ENCODE measurements at places on chromosomes 6 and 20. TPM values are rescaled to one million over a fixed set of nuclear protein-coding genes. Genes with fewer than 3 reads are reported as not detected.

DNA sequence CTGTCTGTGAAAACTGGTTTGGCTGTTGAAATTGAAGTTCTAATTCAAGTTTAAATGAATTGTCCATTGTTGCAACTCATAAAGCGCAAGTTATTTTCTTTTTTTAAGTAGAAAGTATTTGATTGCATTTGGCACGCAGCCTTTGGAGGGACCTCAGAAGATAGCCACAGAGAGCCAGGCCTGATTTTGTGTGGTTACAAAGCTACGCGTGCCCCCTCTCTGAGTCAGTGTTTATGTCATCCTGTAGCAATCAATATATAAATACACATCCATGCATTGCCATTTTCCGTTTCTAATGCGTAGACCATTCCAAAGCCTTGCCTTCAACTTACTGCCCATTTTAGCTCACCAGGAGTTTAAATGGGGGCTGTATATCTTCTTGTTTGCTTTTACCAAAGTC lies 173.2 kb downstream of the TMEM242 start:
- DNase-seq: no peak
- H3K4me1 ChIP-seq: no peaks in the 10 kb centered on the region
- no peak overlapping the region for H3K4me3 ChIP-seq
- no peaks in the 10 kb centered on the region for H3K27me3 ChIP-seq
- H3K36me3 ChIP-seq: no peaks in the 10 kb centered on the region

GRCh38 chr6:15081447-15081846 lies 164.4 kb upstream of the JARID2 start:
- no peak overlapping the region for H3K4me3 ChIP-seq
- no peaks in the 10 kb centered on the region for H3K27me3 ChIP-seq
- no peaks in the 10 kb centered on the region for H3K36me3 ChIP-seq
- no peak for DNase-seq
- no peak overlapping the region for H3K27ac ChIP-seq

DNA sequence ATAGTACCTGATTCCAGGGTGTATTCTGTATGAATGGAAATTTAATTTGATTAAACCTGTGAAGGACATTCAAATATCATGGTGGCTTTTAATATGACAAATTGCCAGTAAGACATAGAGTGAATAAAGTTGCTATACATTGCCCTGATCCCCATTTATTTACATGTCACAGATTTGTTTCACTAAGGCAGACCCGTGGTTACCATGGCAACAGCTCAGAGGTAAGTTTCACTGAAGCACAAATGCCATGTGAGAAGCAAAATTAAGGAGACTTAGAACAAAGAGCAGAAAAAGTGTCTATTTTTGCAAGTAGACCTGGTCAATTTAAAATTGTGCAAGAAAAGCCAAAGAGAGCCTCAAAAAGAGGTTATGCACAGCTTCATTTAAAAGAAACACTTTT lies 63.7 kb downstream of the PXDC1 start:
- no peak overlapping the region for H3K4me3 ChIP-seq
- no peaks in the 10 kb centered on the region for H3K36me3 ChIP-seq
- H3K4me1 ChIP-seq: no peaks in the 10 kb centered on the region
- no peak for DNase-seq

GRCh38 chr6:104682722-104683643 lies 176.7 kb downstream of the HACE1 start:
- no peaks in the 10 kb centered on the region for H3K4me1 ChIP-seq
- no peak overlapping the region for H3K27ac ChIP-seq
- no peaks in the 10 kb centered on the region for H3K36me3 ChIP-seq
- no peaks in the 10 kb centered on the region for H3K27me3 ChIP-seq
- H3K4me3 ChIP-seq: no peak overlapping the region

DNA sequence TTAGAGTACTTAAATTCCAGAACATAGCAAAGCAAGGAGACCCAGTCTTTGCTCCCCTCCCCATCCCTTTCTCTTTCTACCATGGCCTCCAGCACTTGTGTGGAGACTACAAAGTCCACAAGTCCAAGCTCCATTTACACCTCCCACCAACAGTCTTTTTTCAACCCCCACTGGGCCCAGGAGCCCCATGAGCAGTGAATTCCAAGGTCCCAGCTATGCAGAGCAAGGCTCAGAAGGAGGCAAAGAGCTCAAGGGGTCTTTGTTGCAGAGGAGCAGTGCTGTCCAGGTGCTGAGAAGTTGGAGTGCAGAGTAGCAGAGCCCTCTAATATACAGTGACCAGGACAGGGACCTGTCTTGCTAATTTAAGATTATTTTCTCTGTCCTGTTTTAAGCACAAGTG lies 9.0 kb downstream of the PAK5 start:
- DNase-seq: no peak
- no peak overlapping the region for H3K4me3 ChIP-seq
- H3K4me1 ChIP-seq: no peaks in the 10 kb centered on the region
- no peak overlapping the region for H3K27ac ChIP-seq
- H3K36me3 ChIP-seq: no peaks in the 10 kb centered on the region
- H3K27me3 ChIP-seq: no peaks in the 10 kb centered on the region

- no peak overlapping the region for H3K27ac ChIP-seq
- no peak overlapping the region for H3K4me3 ChIP-seq
- H3K4me1 ChIP-seq: no peaks in the 10 kb centered on the region
- no peaks in the 10 kb centered on the region for H3K36me3 ChIP-seq
These were observed 1729.5 kb downstream of the GRIK2 start for GRCh38 chr6:103122766-103123601.

DNA sequence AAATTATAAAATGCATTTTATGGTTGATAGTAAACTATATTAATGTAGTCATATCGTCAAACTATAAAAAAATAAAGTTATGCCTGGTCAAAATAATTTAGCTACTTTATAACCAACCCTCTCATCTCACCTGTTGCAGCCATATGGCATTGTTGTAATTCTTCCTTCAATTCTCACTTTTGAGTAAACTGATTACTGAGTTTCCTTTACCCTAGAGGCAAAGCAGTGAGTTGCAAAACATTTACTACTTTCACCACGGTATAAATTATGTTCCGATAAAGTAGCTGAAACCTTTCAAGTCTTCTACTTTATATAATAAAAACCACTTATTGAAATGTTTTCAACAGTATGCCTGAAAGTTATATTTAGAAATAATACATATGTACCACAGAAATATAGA lies 113.8 kb downstream of the AHI1 start:
- H3K4me1 ChIP-seq: no peaks in the 10 kb centered on the region
- H3K27ac ChIP-seq: no peak overlapping the region
- H3K4me3 ChIP-seq: no peak overlapping the region
- no peaks in the 10 kb centered on the region for H3K36me3 ChIP-seq

GRCh38 chr6:136599329-136600011 lies 49.2 kb upstream of the MAP7 start:
- H3K36me3 ChIP-seq: peaks cover 4% of the 10 kb centered on the region
- peak overlapping the region; percentile 86 for H3K27ac ChIP-seq
- H3K27me3 ChIP-seq: no peaks in the 10 kb centered on the region
- no peak overlapping the region for H3K4me3 ChIP-seq
- no peak for DNase-seq

GRCh38 chr6:158437571-158437970 lies 122.3 kb upstream of the TMEM181 start:
- no peak overlapping the region for H3K4me3 ChIP-seq
- no peak overlapping the region for H3K27ac ChIP-seq
- H3K36me3 ChIP-seq: no peaks in the 10 kb centered on the region

DNA sequence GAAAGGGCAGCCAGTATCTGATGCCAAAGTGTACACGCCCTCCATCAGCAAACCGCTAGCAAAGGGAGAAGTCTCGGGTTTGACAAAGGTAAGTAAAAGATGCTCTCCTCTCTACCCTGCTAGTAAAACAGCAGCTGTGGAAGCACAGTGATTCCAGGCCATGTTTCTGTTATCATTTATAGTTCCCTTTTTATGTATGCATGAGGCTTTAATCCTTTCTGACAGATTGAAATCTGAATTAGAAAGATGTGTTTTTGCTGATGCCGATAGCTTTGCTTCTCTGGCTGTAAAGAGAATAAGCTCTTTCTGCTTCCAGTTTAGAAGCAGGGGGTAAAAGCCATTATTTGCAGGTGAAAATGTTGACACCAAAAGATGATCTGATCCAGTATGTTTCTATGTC lies 392.4 kb upstream of the SOX4 start:
- DNase-seq: no peak
- no peak overlapping the region for H3K27ac ChIP-seq
- no peaks in the 10 kb centered on the region for H3K36me3 ChIP-seq

- no peak overlapping the region for H3K4me3 ChIP-seq
- no peak for DNase-seq
- no peaks in the 10 kb centered on the region for H3K27me3 ChIP-seq
- no peaks in the 10 kb centered on the region for H3K4me1 ChIP-seq
- no peak overlapping the region for H3K27ac ChIP-seq
These were observed 21.3 kb upstream of the BEND6 start for GRCh38 chr6:56933650-56934049.

GRCh38 chr20:25128649-25129048 lies 46.7 kb upstream of the VSX1 start:
- no peaks in the 10 kb centered on the region for H3K27me3 ChIP-seq
- no peak for DNase-seq
- H3K4me1 ChIP-seq: no peaks in the 10 kb centered on the region
- H3K36me3 ChIP-seq: no peaks in the 10 kb centered on the region
- H3K4me3 ChIP-seq: no peak overlapping the region

- no peaks in the 10 kb centered on the region for H3K4me1 ChIP-seq
- peak; percentile 62 for DNase-seq
These were observed 18.5 kb upstream of the FAM184A start for GRCh38 chr6:119096721-119097565.

DNA sequence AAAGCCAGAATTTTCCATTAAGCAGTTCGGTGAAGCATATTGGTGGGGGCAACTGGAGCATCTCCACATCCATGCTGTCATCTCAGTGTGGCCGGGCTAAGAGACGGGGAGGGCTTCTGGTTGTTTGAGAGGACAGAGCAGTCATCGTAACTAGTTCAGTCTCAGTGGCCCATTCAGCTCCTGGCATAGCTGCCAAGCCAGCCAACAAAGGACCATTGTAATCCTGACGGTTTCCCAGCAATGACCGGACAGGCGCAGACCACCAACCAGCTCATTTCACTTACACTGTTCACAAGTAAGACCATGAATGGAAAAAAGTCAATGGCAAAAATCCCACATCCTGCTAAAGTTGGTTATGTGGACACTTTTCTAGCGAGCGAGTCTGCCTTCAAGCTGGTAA lies 14.9 kb upstream of the HDDC2 start:
- DNase-seq: no peak
- H3K4me1 ChIP-seq: peaks cover 2% of the 10 kb centered on the region
- no peak overlapping the region for H3K4me3 ChIP-seq

DNA sequence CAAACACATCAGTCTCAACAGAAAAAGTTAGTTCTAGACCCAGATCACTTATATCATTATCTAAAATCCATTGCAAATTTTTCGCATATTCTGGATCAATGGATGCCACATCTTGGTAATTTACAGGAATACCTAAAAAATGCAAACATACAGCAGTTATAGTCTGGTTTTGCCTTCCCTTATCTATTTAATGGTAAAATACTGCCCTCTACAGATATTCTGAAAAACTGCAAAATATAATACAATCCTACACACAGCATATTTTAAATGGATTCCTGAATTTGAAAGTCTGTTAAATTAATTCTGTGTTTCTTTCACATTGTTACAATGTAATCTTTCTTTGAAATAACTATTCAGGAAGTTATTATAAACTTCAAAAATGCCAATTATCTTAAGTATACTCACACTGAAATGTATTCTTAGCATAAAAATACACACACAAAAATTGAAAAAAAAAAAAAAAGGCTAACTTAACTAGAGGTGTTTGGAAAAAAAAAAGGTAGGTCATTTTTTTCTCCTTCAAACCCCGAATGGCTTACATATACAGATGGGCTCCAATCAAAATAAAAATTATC lies 88.4 kb downstream of the HACE1 start:
- H3K4me3 ChIP-seq: no peak overlapping the region
- no peak for DNase-seq
- no peaks in the 10 kb centered on the region for H3K27me3 ChIP-seq
- peaks cover 4% of the 10 kb centered on the region for H3K36me3 ChIP-seq
- no peaks in the 10 kb centered on the region for H3K4me1 ChIP-seq
- H3K27ac ChIP-seq: no peak overlapping the region

GRCh38 chr6:158095671-158096070 lies 72.4 kb downstream of the SERAC1 start:
- H3K4me1 ChIP-seq: no peaks in the 10 kb centered on the region
- H3K36me3 ChIP-seq: peaks cover 12% of the 10 kb centered on the region
- H3K27me3 ChIP-seq: no peaks in the 10 kb centered on the region
- DNase-seq: no peak
- H3K27ac ChIP-seq: no peak overlapping the region

DNA sequence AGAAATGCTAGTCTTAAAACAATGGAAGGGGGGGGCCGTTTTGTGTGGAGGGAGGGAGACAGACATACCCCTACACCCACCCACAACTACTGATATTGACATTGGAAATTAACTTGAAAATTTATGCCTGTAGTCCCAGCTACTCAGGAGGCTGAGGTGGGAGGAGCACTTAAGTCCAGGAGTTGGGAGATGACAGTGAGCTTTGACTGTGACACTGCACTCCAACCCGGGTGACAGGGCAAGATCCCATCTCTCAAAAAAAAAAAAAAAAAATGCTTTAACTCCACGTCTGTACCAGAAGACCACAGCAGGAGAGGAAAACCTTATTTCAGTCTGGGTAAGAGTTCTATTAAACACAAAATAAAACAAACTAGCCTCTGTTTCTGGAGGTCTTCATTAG lies 2.2 kb downstream of the TBC1D20 start:
- peaks cover 2% of the 10 kb centered on the region for H3K4me1 ChIP-seq
- no peak overlapping the region for H3K27ac ChIP-seq
- no peaks in the 10 kb centered on the region for H3K36me3 ChIP-seq
- no peak for DNase-seq

DNA sequence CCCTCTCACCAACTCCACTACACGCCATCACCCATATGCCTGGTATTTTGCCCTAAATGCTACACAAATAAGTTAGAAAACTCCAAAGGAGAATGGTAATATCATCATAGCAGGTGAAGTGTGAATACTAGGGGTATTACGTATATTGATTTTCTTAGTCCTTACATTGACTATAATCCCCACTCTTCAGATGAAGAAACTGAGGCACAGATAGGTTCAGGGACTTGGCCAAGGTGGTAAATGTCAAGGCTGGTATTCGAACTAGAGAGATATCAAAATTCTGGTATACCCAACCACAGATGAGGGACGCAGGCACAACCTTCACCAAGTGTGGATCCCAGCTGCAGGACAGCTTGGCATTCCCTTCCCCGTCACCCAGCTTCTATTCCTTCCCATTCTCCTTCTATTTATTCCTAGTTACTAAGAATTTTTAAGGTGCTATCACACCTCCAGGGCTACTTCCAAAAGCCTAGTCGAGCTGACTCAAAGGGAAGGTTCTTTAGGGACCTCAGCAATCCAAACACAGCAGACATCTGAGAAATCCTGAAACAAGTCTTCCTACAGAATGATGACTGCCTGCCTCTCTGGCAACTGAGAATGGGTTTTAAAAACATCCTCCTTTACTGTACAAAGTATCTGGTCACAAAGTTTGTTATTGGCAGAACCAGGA lies 32.6 kb downstream of the ATXN1 start:
- no peaks in the 10 kb centered on the region for H3K27me3 ChIP-seq
- no peak for DNase-seq
- no peak overlapping the region for H3K27ac ChIP-seq
- H3K4me1 ChIP-seq: no peaks in the 10 kb centered on the region
- no peaks in the 10 kb centered on the region for H3K36me3 ChIP-seq
- no peak overlapping the region for H3K4me3 ChIP-seq

Gene EPPIN
- not detected for total RNA-seq

Gene LSM2
- 32.4 TPM for total RNA-seq

Gene ENPP3
- total RNA-seq: 0.26 TPM

Gene SOBP
- 20.2 TPM for total RNA-seq

Gene TNFRSF21
- total RNA-seq: 4.5 TPM

Gene VSTM2L
- 0.78 TPM for total RNA-seq

Gene BNIP5
- total RNA-seq: not detected

Gene SRMS
- total RNA-seq: not detected

Data from aorta (tissue), 5 donors.